Epithelial cell of proximal tubule (primary cell): ENCODE measurements at places on chromosomes 2 and 18.

- no peak for DNase-seq
These were observed 67.8 kb downstream of the SRBD1 start for GRCh38 chr2:45543257-45543656.

- DNase-seq: no peak
These were observed 139.6 kb downstream of the TWIST2 start for GRCh38 chr2:238987352-238987981.

GRCh38 chr2:65880436-65880835 is 448.0 kb upstream of the SPRED2 start:
- DNase-seq: no peak

DNA sequence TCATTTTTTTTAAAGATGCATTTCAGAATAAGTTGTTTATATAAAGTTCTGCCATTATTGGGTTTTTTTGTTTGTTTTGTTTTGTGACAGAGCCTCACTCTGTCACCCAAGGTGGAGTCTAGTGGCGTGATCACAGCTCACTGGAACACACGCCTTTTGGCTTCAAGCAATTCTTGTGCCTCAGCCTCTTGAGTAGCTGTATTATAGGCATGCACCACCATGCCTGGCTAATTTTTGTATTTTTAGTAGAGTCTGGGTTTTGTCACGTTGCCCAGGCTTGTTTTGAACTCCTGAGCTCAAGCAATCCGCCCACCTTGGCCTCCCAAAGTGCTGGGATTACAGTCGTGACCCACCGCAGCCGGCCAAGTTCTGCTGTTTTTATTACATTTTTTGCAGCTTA is 72.3 kb downstream of the R3HDM1 start:
- DNase-seq: no peak
